ENCODE measurements at places on chromosomes 7 and 10.

GRCh38 chr10:23190872-23191763 is 994 bp upstream of the PTF1A start:
- no peak for DNase-seq

GRCh38 chr10:81027223-81027622 is 489.5 kb downstream of the SH2D4B start:
- no peak for DNase-seq

GRCh38 chr7:5421714-5422395 is 1.8 kb downstream of the TNRC18 start:
- DNase-seq, result no peak

DNA sequence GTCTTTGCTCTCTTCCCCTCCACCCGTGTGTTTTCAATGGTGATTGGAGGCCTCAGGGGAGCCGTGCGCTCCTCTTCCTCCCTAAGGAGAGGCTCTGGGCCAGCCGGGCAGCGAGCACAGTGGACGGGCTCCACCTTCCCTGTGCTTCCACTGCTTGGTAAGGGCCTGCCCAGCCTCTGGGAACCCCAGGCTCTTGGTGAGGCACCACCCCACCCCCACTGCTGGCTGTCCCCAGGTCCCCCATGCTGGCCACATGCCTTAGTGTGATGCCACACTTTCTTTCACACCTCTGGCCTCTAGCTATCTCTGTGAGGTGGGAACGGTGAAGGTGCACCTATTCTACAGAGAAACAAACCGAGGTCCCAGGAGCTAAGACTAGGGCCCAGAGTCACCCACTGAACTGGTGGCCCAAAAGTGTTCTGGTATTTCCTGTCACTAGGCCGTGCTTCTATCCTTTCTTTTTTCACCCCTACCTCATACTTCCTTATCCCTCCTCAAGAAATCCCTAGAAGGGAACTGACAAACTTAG is 53.3 kb downstream of the UNC5B start:
- no peak for DNase-seq

DNA sequence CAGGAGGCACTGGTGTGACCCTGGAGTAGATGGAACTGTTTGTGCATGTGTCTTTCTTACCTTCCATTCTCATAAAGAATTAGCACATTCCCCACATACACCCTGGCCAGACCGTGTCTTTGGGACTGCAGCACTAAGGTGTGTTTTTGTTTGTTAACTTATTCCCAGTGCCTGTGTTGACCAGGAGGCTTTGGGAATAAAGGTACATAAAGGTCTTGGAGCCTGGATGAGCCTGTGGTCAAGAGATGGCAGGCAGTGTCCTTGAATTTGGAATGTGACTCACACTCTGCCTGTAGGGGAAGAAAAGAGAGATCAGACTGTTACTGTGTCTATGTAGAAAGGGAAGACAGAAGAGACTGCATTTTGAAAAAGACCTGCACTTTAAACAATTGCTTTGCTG is 137.6 kb downstream of the LYZL1 start:
- no peak for DNase-seq

- no peak for DNase-seq
Measured at GRCh38 chr7:29236649-29237048, 42.1 kb downstream of the CHN2 start.
